ENCODE measurements at places on chromosomes 4 and X.

DNA sequence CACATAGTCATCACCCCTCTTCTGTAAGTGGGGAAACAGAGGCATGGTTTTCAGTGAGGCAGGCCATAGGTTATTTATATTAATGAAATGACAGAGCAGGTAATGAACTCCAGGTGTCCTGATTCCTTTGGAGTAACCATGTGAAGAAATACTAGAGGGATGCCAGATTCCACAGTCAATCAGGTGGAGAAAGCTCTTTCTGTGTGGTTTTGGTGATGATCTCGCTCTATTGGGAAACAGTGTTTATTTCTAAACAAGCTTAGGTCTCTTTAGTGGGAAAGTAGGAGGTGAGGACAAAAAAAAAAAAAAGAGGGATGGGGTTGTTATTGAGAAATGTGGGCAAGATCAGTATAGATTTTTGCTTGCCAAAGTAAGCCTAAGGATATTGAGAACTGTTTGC, 12.2 kb downstream of the DOCK11 start:
- DNase-seq, result no peak

GRCh38 chrX:78024349-78025059, 55.1 kb upstream of the PGAM4 start:
- DNase-seq, result peak; percentile 0

DNA sequence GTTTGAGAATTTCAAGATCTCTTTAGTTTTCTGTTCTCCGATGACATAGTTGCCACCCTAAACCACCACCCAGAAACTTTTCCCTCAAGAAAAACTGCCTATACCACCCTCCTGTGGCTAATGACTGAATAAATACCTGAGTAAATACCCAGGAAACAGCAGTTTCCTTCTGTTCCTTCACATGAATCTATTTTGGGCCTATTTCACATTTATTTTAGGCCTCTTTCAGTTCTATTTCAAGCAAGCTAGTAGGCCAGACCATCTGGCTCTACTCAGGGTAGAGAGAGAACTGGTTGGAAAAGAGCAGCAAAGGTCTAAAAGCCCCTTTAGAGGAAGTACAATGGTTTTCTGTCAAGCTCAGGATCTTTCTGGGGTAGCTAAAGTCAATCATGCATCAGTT, 23.4 kb downstream of the ARHGEF9 start:
- DNase-seq, result no peak

GRCh38 chr4:42786350-42787078, 106.0 kb upstream of the GRXCR1 start:
- peak; percentile 72 for DNase-seq

- DNase-seq, result no peak
These were observed 96.2 kb upstream of the GPRIN3 start for GRCh38 chr4:89403826-89404225.

GRCh38 chr4:3114377-3114776, 39.9 kb downstream of the HTT start:
- no peak for DNase-seq

- DNase-seq, result no peak
These were observed 159.3 kb downstream of the BCOR start for GRCh38 chrX:39938466-39938865.

GRCh38 chrX:34656467-34656841, 631 bp downstream of the TMEM47 start:
- no peak for DNase-seq

DNA sequence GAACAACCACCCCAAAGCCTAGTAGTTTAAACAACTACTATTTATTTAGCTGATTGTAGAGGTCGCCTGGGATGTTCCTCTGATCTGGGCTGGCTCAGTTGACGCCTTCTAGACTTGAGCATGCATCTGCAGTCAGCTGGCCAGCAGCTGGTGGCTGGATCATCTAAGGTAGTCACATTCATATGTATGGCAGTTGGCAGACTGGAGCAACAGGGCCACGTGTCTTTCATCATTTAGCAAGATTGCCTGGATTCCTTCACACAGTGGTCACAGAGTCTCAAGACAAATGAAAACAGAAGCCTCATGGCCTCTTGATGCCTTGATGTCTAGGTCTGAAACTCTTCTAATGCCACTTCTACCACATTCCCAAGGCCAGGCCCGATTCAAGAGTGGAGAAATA, 220.6 kb upstream of the S100G start:
- DNase-seq, result no peak

Measured in NCI-H2171 treated with DMSO at 0.1 percent for 48 hours (cell line).